Activated naive CD8-positive, alpha-beta T cell treated with anti-CD3 and anti-CD28 coated beads for 36 hours (primary cell): ENCODE measurements at places on chromosomes 1 and 21.

DNA sequence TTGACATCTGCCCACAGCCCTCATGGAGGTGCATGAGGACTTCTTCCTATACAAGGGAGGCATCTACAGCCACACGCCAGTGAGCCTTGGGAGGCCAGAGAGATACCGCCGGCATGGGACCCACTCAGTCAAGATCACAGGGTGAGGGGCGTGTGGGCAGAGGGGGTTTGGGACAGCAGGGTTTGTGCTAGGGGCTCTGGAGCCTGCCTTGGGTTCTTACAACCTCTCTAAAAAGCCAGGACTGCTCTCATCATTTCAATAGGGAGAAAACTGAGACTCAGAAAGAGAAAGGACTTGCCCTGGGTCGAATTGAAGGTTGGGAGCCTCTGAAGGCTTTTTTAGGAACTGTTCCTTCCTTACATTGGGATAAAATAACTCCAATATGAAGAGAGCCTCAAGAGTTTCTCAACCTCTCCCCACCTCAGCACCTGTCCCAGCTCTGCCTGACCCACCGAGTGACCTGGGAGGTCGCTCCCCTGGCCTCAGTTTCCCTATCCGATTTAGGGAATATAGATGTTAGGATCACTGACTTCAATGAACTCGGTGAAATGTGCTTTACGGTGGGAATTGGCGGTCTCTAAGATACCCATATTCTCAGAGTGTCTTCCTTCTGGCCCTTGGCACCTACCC, 9.5 kb downstream of the TINAGL1 start:
- DNase-seq, result no peak

DNA sequence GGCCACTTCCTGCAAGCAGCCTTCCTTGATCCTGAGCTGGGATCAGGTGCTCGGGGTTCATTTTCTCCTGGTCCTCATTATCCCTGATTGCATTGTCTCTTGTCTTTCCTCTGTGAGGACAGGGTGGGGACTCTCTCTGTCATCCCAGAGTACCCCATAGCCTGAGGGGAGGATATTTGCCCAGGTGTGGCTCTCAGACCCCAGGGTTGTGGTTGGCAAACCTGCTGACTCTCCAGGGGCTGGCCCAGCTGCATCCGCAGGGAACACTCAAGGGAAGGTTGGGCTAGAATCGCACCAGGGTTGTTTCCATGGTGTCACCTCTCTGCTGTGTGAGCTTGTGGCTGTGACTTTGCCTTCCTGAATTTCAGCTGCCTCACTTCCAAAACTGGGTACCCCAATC, 276.8 kb upstream of the C1orf174 start:
- no peak for DNase-seq

- DNase-seq, result peak; percentile 52
Measured at GRCh38 chr1:39196244-39197215, 8.0 kb upstream of the MACF1 start.

- DNase-seq, result no peak
Measured at GRCh38 chr1:211637066-211637465, 38.4 kb downstream of the NEK2 start.

- no peak for DNase-seq
Measured at GRCh38 chr1:202591515-202591914, 118.7 kb downstream of the SYT2 start.

DNA sequence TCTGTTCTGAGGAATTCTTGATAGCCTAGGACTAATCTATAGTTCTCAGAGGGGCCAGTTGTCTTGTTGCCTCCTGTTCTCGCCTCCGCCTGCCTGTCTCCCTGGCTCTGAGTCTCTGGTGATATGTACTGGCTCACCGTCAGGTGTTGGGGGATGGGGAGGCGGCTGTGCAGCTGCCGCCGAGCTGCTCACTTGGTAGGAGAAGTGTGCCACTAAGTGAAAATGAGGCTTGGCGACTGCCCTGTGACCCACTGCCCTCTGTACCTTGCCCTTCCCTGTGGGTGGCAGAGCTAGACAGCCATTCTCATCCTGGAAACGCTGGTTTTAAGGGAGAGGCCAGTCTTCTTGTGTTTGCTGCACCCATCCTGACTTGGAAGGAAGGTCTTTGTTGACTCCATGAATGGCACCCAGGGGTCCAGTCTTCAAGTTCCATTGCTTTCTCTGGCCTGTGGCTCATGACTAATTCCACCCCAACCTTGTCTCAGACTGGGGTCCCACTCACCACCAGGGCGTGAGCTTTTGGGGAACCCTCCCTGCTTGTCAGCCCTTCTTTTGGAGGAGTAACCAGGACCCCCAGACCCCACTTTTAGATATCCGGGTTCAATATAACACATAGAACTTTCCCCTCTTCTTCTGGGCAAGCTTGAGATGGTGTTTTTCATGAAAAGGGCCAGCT, 120.6 kb downstream of the CACNA1E start:
- no peak for DNase-seq

GRCh38 chr1:224722838-224723237, 106.7 kb downstream of the CNIH3 start:
- DNase-seq, result no peak

- DNase-seq, result no peak
Measured at GRCh38 chr1:28913786-28914227, 562 bp upstream of the EPB41 start.

DNA sequence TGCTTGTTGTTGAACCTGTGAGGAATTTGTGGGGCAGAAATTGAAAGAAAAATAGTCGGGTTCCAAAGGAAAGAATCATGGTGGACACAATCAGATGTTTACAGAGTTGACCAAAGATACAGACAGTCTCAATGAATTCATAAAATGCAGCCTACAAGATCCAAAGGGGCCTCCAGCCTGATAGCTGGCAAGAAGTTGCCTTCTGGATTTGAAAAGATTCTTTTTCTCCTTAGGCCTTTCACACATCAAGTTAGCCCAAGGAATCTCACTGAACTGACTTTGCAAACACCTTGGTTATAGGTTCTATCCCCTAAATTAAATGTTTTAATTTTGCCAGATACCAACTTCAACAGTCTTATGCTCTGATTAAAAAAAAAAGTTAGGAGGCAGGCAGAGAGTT, 21.5 kb downstream of the SLAMF1 start:
- no peak for DNase-seq

DNA sequence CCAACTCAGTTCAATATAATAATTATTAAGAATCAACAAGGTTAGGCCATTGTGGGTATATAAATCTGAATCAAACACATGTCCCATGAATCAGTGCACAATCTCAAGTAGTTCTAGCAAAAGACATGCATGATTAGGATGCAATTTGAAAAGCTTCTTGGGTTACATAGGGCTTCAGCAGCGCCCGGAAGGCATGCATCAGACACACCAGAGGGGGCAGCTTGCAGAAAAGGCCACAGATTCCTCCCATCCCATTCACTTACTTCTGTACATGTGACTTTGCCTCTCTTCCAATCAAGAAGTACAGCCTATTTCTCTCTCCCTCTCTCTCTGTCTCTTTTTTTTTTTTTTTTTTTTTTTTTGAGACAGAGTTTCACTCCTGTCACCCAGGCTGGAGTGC, 91.8 kb downstream of the KCNN3 start:
- no peak for DNase-seq

DNA sequence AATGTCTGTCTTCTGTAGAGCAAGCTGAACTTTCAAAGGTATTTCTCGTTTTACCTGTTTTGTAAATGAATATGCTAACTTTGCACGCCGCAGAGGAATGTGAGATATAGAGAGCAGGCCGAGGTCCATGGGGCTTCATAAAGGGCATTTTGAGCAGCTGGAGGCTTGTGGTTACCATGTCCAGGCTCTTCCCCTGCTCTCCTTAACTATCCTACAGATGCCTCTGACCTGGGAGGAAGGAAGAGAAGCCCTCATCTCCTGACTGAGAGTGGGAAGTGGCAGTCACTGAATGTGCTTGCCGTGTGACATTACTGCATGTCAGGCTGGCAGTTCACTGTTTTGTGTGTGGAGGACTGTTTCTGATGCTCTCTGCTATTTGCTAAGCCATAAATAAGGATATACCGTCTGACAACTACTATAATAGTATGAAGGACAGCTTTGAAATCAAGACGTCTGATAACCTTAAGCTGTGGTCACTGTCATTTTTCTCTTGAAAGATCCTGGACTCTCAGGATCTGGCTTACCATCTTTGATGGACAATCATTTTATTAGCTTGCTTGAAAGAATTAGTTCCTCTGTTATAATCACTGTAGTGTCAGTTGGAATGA, 92.2 kb downstream of the DYRK1A start:
- no peak for DNase-seq

DNA sequence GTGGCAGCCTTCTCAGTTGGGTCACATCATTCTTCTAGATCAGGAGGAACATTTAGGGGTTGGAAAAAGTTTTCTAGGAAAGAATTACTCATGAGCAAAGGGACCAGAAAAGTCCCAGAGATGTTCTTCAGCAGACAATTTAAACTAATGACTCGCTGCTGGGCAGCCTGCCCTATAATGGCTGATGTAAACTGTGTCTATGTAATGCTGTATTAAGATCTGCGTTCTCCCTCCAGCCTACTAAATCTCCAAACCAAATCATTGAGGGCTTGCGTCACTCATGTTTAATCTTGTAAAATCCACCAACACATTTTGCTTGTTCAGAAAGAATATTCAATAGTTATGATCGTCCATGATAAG, 92.1 kb downstream of the LRRC8C start:
- DNase-seq, result no peak

DNA sequence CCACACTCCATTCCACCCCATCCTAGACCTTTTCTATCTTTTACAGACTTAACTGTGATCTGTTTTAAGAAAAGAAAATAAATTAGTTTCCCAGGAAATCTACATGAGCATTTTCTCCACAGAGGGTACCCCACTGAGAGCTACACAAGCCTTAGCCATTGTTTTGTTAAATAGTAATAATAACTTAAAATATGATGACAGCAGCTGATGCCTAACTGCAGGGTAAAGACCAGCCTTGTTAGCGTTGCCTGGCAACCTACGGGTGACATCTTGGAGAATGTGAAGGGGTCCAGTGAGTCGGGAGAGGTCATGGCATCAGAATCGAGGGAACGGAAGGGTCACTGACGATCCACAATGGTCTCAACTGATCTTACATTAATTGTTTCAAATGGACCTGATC, 233.2 kb upstream of the PBX1 start:
- no peak for DNase-seq

GRCh38 chr1:157135646-157136045, 2.5 kb downstream of the ETV3 start:
- no peak for DNase-seq

DNA sequence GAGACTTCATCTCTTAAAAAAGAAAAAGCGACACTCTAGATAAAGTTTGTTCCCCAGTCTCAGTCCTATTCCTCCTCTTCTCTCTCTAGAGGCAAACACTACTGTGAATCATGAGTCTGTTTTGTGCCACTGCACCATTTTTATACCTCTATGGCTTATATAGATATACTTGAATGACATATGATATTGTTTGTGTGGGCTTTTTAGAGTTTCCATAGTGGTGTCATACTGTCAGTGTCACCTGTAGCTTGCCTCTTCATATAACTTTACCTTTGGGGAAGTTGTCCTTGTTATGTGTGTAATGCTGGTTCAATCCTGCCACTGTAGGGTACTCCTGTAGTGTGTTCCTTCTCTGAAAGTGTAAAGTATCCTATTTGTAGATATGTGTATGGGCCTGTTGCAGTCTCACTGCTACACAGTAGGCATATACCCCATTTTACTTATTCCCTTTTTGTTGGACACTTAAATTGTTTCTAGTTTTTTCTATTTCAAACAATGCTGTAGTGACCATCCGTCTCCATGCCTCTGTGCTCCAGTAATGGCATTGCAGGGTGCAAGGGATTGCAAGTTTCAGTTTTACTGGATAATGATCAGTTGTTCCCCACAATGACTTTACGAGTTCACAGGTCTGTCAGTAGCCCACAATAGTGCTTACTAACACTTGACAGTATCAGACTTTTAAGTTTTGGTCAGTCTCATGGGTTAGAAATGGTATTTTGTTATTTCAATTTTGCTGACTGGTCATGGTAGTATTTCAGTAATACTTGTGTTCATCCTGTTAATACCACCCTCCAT, 2.7 kb downstream of the PRMT2 start:
- no peak for DNase-seq

GRCh38 chr1:39899611-39900538, 1.8 kb downstream of the MYCL start:
- no peak for DNase-seq

DNA sequence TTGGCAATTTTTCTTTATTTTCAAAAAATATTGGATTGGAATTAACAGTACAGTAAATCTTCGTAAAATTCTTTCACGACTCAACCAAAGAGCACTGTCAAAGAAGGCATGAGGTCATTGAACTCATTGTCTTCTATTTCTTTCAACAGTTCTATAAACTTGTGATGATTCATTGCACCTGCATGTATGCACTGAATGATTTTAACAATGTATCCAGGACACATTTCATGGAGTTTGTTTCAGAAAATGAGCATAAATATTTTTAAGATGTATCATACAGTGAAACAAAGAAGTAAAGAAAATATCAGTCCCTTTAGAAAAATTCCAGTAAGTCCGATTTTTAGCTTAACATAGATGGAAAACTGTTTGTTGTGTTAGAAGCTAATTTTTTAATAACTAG, 33.6 kb upstream of the CD34 start:
- DNase-seq, result no peak

GRCh38 chr1:70809069-70809468, 238.5 kb downstream of the PTGER3 start:
- DNase-seq, result no peak

- DNase-seq, result no peak
Measured at GRCh38 chr1:63403386-63403785, 36.0 kb downstream of the ALG6 start.

GRCh38 chr1:3072391-3073185, 3.6 kb downstream of the PRDM16 start:
- DNase-seq, result no peak

GRCh38 chr1:116460261-116460660, 87.2 kb downstream of the ATP1A1 start:
- no peak for DNase-seq

GRCh38 chr1:89989799-89990198, 5.1 kb upstream of the ZNF326 start:
- DNase-seq, result no peak

- no peak for DNase-seq
Measured at GRCh38 chr1:226365831-226366231, 42.1 kb downstream of the PARP1 start.

GRCh38 chr1:183148599-183148998, 37.5 kb upstream of the LAMC2 start:
- DNase-seq, result no peak

DNA sequence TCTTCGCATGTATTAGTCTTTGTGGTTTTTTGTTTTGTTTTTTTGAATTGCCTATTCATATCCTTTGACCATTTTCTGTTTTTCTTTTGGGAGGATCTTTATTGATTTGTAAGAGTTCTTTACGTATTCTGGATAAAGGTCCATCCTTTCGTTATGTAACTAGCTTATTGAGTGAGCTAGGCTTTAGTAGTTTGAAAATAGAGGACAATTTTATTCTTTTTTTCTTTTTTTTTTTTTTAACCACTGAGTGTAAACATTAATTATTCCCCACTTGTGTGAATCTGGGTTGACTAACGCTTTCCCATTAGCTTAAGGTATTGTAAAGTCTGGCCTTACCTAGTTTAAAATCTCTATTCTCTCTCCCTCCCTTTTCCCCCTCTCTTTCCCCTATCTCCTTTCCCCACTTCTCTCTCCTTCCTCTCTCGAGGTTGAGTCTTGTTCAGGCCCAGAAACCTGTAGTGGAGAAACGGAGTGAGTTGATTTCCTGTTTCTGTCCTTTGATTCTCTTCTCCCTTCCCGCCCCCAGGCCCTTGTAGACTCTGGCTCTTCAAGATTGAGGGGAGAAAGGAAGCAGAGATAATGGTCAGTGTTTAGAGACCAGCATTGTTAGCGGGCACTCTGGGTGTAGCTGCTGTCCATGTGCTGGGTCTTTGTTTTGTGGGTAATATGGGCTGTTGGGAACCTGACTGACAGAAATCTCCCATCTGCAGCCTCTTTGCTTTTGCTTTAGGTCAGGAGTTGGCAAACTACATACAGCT, 1.5 kb downstream of the MORC3 start:
- peak; percentile 7 for DNase-seq
